Fibroblast of villous mesenchyme (primary cell): ENCODE measurements at places on chromosomes 13 and 19. TPM values are rescaled to one million over a fixed set of nuclear protein-coding genes. Genes with fewer than 3 reads are reported as not detected.
A peak's percentile ranks its signal among the peaks of the same experiment; 100 is the strongest.

- no peak for DNase-seq
These were observed 534.0 kb downstream of the EFNB2 start for GRCh38 chr13:106001443-106001842.

- DNase-seq, result no peak
These were observed 1.1 kb downstream of the ZNF135 start for GRCh38 chr19:58060231-58060630.

- peak; percentile 30 for DNase-seq
These were observed 25.0 kb upstream of the TNFSF11 start for GRCh38 chr13:42548731-42549551.

The ZNF91 gene
- total RNA-seq, result 13.9 and 19.9 TPM in 2 replicates

The CFAP97D2 gene
- not detected in 2 replicates for total RNA-seq

- DNase-seq, result no peak
These were observed 660 bp upstream of the MVB12A start for GRCh38 chr19:17419154-17419620.

- DNase-seq, result peak; percentile 6
These were observed 919 bp downstream of the GTF3A start for GRCh38 chr13:27425158-27425917.

DNA sequence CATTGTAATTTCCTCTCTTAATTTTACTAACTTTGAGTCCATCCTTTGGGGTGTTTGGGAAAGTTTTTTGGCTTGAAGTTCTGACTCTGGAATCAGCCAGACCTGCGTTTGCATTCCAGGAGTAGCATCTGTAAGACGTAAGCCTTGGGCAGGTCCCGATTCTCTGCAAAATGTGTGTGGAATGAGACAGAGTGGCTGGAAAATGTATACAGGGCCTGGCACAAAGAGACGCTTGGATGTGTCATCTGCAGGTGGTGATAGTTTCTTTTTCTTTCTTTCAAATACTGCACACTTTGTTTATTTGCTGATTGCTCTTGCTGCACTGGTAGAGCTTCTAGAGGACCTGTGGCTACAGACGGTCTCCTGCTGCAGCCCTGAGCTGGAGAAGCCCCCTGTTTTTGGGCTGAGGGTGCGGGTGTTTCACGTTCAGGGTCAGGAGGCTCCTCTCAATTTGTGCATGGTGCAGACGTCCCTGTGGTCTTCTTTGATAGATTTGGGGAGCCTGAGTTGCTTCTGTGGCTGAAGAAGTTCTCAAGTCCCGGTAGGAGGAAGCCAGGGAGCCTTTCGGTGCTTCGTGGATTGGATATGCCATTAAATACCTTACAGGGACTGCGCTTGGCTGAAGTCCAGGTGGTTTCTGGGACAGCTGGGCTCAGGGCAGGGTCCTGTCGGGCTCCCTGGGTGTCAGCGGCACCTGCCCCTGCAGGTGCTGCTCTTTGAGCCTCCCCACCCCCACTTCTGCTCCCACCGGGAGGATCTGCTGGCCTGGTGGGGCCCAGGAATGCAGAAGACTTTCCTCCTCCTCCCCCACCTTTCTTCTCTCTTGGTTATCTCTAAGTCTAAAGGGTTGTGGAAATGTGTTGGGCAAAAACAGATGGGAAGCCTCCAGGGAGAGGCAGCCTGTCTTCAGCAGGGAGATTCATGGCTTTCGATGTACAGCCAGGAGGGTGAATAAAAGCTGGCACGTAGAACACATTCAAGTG lies 44.0 kb upstream of the GAS6 start:
- DNase-seq, result peak; percentile 87

DNA sequence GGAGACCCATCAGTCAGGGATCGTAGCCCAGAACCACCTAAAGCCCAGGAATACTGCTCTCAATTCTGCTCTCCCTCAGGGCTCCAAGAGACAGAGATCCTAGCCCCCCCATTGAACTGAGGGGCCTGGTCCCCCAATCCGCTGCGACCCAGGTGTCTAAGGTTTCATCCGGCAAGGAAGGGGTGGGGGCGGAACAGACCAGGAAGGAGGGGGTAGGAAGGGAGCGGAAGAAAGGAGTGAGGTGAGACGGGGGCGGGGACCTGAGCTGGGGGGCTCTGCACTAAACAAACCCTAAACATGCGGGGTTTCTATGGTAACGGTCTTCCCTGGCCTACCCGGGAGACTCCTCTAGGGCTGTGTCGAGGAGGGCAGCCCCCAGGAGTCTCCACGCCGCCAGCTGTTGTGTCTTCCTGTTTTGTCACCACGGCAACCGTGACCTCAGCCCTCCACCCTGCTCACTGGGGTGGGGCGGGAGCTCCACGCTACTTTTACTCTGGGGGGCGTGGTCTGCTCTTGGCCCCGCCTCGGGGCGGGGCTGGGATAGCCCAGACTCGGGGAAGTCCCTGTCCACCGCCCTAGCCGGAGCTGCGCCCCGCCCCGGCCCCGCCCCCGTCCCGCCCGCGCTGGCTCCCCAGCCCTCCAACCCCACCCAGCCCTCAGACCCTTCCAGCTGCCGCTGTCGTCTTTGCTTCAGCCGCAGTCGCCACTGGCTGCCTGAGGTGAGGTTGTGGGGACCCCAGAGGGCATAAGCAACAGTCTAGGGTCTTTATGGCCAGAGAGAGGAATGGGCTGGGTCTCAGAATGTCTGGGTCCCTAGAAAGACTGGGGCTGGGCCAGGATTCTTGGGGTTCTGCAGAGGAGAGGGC lies at the start of gene MYADM:
MYADM (plus strand) TSS at position 659 of the 866 bp plus-strand sequence. CDS start 5,647 bp downstream, outside the sequence.
- DNase-seq, result peak; percentile 99

DNA sequence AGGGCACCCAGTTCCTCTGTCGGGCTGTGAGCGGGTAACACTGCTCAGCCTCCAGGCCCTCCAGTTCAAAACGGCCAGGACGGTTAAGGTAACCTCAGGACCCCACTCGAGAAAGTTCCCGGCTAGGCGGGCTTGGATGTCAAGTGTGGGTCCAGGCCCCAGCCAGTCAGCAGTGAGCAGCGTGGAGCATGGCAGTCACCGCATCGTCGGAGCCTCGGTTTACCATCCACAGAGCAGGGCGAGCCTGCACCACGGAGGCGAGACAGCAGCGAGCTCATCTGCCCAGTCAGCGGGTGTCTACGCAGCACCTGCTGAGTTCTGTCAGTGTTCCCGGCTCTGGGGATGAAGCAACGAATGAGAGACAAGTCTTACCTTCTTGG lies 8.0 kb upstream of the CNOT3 start:
- no peak for DNase-seq

The CDX2 gene
- not detected in 2 replicates for total RNA-seq

DNA sequence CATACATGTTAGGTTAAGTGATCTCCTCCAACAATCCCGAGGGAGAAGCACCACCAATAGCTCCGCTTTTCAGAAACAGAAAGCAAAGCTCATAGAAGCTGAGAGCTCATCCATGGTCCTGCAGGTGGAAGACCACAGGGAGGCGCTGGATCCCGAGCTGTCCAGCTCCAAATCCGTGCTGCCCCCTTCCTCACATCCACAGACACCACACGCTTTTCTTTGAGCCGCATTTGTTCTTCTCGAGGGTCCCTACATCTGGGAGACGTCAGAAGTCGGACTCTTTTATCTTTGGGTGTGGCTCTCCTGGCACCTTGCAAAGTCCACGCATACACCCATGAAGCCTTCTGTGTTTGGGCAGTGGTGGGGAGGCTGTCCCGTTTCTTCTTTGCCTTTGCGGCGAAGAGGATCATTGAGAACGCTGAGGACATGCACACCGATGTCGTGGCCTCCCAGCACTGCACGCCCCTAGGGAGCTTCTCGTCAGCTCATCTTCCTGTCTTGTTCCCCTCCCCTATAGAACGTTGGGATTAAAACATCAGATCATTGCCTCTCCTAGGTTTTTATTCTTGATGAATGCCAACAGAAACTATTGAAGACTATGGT lies 184.8 kb downstream of the TEX29 start:
- DNase-seq, result no peak

- DNase-seq, result peak; percentile 94
These were observed 545 bp upstream of the ISYNA1 start for GRCh38 chr19:18438331-18439024.
